SHP77 treated with DMSO at 0.1 percent for 48 hours (cell line): ENCODE measurements at places on chromosomes 4 and X.

DNA sequence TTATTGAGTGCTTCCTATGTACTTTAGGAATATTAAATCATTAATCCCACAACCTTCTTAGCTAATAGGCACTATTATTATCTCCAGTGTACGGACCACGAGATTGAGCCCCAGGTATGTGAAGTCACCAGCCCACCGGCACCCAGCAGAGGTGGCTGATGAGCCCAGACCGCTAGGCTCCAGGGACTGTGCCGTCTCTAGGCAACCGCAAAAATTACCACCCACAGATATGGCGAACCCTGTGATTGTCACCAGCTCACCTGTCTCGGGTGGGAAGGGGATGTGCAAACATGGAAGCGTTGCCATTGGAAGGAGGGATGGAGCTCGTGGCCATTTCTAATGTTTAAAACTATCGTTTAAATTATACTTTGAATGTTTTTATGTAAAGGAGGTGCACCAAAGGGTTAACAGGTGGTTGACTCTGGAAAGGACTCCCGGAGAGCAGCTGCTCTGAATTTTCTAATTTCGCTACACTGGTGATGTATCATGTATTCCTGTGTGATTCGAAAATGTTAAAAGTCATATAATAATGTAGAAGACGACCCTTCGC is 21.0 kb upstream of the JAKMIP1 start:
- no peak for DNase-seq

- DNase-seq: no peak
These were observed 191.6 kb downstream of the ANAPC10 start for GRCh38 chr4:144906181-144906925.

DNA sequence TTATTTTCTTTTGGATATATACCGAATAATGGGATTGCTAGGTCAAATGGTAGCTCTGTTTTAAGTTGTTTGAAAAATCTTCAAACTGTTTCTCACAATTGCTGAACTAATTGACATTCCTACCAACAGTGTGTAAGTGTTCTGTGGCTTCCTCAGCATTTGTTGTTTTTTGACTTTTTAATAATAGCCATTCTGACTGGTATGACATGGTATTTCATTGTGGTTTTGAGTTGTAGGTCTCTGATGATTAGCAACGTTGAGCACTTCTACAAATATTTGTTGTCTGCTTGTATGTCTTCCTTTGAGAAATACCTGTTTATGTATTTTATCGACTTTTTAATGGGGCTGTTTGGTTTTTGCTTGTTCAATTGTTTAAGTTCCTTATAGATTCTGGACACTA is 680.1 kb upstream of the GRIA3 start:
- DNase-seq: no peak

GRCh38 chrX:7205037-7205577 is 57.2 kb upstream of the PUDP start:
- DNase-seq: no peak

DNA sequence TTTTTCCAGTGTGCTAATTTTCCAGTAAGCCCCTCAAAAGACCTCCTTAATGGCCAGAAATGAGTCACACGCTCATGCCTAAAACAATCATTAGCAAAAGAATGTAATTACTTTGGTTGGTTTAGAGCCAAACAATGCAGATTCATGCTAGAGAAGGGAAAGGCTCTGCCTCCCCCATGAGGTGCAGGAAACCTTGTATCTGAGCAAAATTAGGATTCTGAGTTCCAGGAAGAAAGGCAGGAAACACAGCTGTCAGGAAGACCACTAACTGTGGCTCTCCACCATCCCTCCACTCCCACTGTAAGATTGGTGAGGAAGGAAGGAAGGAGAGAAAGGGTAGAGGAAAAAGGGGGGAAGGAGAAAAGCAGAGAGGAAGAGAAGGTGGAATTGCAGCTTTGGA is 104.9 kb upstream of the DHX15 start:
- no peak for DNase-seq

DNA sequence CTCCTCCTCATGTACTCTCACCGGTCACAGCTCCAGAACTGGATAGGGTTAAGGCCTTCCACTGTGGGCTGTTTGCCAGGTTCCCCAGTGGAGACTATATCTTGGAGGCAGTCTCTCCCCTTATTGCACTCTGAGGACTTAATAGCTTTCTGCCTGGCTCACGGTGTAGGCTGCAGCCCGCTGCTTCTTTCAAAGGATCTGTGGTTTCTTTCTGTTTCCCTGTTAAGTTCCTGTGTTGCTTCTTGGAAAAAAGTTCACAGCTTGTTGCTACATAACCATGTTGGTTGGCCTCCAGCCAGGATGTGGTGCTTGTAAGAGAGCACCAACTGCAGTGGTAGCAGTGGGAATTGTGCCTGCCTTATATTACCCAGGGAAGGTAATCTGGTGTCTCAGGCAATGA is 24.9 kb upstream of the ZDHHC15 start:
- no peak for DNase-seq

- DNase-seq: no peak
These were observed 1243.8 kb upstream of the ADGRL3 start for GRCh38 chr4:59956366-59956765.

- DNase-seq: no peak
These were observed 48.3 kb upstream of the WDR1 start for GRCh38 chr4:10164877-10165283.

- no peak for DNase-seq
These were observed 663.4 kb downstream of the RAPGEF2 start for GRCh38 chr4:159766241-159766640.

GRCh38 chr4:95560774-95561173 is 12.0 kb upstream of the UNC5C start:
- no peak for DNase-seq

- DNase-seq: no peak
These were observed 104.9 kb downstream of the TEX13C start for GRCh38 chrX:125424536-125424935.

DNA sequence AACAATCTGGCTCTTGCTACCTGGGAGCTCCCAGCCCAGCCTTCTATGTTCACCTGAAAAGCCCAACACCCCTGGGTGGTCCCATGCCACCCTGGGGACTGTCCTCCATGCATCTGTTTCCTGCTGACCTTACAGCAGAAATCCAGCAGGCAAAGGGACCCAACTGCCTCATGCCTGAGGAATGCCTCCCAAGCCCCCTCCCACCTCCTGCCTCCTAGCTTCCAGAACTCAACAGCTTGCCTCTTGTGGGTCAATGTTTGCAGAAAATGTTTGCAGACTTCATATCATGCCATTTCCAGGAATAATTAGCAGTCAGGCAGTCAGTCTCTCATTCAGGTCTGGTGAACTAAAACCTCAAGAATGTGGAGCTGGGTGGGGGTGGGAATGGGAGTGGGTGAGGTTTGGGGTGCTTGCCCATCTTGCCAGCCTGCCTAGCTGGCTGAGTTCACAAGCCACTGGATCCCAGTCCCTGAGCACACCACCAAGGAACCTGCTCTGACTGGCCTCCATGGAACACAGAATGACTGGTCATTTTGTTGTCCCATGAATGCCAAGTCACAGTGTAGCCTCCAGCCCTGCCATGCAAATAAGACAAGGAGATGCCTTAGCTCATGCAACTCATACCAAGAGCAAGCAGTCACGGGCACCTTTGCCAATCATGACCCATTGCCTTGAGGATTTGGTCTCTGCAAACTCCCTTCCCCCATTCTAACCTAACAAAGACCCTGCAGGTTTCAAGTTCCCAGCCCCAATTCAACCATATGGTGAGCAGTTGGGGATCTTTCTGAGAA is 12.1 kb upstream of the PLAC1 start:
- DNase-seq: no peak

GRCh38 chr4:2354760-2355159 is 63.7 kb downstream of the ZFYVE28 start:
- no peak for DNase-seq

DNA sequence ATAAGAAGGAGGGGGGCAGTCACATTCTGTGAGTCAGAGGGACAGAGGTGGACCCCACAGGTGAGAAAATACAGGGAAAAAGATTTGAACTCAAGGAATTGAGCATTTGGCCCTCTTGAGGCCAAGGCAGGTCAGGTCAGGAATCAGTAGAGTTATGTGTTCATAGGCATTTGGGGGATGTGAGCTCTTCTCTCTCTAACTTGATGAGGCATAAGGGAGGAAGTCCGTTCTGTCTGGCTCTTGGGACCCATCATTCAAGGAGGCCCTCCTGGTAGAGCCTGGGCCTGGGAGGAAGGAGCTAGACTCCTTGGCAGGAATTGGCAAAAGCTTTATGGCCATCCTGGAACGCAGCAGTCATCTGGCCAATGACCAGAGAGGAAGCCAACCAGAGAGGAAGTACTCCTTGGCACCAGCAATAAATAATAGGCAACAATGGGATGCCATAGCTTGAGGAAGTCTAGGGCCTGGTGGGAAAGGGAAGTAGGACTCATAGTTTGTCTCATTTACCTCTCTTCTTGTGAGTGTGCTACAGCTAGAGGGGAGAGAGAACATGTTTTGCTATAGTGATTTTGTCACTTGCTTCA is 53.0 kb downstream of the MSN start:
- no peak for DNase-seq

- no peak for DNase-seq
These were observed 291.6 kb upstream of the HS3ST1 start for GRCh38 chr4:11720292-11720691.

DNA sequence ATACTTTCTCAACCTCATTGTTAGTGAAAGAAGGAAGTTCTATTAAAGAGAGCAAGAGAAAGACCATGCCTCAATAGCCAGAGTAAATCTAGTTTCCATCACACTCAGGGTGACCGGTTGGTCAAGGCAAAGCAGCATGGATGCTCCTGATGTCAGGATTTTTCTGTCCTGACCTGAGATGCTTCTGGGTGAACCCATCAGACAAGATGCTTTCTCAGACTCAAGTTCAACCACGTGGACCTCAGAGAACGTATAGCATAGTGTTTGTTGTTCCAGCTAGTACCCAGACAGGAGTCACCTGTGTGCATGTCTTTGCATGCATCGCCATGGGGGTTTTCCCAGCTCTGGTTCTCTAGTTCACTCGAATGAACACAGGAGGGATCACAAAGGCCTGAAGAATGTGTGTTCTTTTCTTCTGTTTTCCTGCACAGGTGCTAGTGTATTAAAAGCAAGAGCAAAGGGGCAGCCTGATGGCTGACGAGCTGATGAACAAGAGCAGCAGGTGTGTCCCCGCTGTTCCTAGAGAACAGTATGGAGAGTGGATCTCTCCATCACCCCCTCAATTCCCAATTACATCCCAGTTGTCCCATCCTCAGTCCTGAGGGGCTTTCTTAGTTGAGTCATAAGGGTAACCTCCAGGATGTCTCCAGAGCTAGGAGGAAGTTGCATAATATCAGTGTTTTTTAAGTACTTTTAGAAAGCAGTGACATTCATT is 110.5 kb upstream of the ENPP6 start:
- DNase-seq: no peak

DNA sequence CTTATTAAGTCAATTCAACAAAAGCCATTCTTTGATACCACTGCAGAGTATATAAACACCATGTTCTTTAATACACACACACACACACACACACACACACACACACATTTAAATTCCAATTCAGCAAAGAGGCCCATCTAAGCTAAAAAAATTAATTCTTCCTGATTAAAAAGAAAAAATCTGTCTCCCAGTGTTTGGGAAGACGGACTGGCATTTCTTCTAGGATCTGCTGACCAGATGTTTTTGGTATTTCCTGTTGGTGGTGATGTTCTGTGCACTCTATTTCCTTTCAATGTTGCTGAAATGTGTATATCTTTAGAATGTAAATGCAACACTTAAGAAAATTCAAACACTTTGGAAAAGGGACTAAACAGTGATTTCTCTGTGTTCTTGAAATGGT is 243.8 kb downstream of the THOC2 start:
- DNase-seq: no peak

- DNase-seq: no peak
These were observed 218.2 kb downstream of the BANK1 start for GRCh38 chr4:102008711-102009110.

GRCh38 chrX:123607270-123607669 is 125.6 kb downstream of the THOC2 start:
- no peak for DNase-seq

GRCh38 chrX:17412692-17413091 is 37.7 kb downstream of the NHS start:
- DNase-seq: no peak

- DNase-seq: no peak
These were observed 6.5 kb downstream of the ZNF280C start for GRCh38 chrX:130262231-130262630.

GRCh38 chrX:134369576-134369975 is 90.4 kb upstream of the HPRT1 start:
- DNase-seq: no peak

GRCh38 chr4:73990988-73991741 is 3.2 kb upstream of the PPBP start:
- DNase-seq: no peak

GRCh38 chr4:40782876-40783275 is 33.1 kb downstream of the NSUN7 start:
- DNase-seq: no peak

GRCh38 chr4:126779001-126779400 is 853.8 kb upstream of the INTU start:
- no peak for DNase-seq

DNA sequence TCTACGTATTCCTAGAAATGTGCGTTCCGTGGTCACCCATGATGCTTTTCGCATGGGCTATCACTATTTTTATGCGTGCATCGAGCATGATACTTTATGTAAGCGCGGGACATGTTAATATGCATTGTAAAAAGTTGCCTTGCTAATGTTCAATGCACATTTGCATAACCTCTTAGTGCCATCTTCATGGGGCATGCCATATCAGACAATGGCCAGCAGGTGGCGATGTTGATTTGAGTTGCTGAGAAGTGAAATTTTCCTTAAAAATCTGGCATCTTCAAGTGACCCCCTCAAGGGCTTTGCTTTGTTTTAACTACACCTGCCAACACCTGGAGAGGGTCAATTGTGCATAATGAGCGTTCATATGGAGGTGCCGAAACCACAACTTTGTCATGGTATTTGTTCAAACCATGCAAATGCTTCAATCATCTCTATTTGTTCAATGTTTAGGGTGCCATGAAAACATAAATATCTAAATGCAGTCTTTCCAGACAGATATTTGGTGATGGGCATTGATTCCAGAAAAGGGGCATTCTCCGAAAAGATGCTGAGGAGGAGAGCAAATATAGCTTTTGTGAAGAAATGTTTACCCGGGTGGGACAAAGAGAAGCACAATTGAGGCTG is 833.9 kb upstream of the PRKX start:
- DNase-seq: no peak

DNA sequence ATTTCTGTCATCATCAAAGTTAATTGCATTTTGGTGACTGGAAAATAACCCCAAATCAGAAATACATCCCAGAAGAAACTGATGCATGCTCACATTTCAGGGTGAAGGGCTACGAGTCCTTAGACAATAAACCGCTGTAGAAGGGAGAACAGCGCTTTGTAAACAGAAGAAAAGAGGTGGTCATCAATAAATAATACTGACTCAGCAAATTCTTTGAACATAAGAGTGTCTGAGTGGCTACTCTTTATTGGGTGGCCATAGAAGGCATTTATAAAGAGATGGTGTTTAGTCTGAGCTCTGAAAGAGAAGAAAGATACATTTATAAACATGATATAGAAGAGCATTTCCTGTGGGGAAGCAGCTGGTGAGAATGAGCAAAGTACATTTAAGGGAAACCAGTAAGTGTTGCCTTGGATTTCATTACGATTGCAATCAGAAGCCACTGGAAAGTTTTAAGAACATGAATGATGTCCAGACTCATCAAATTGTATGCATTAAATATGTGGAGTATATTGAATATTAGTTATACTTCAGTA is 246.9 kb upstream of the GIMD1 start:
- no peak for DNase-seq

GRCh38 chrX:12970691-12971202 is 4.2 kb upstream of the TMSB4X start:
- DNase-seq: peak; percentile 36

- DNase-seq: no peak
These were observed 879.6 kb upstream of the PCDH10 start for GRCh38 chr4:132269303-132269990.

- no peak for DNase-seq
These were observed 910 bp downstream of the ANK2 start for GRCh38 chr4:113050371-113050755.
